Osteocyte (in vitro differentiated cells): ENCODE measurements at places on chromosomes 6 and 20. TPM values are rescaled to one million over a fixed set of nuclear protein-coding genes. Genes with fewer than 3 reads are reported as not detected.

DNA sequence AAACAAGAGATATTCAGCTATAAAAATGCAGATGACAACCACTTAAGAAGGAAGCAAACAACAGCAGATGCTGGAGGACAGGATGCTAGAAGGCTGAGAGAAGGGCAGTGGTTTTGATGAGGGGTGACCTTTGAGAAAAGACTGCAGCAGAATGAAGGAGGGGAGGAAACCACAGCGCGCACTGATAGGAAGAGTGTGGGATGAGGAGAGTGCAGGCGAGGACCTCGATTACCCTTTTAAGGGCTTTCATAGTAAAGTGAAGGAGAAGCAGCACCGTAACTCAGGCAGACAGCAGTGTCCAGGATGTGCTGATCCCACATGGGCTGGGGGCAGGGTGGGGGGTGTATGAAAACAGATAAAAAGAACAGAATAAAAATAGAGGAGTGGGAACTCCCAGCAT, 19.2 kb downstream of the ZBTB2 start:
- H3K27ac ChIP-seq = no peak overlapping the region
- no peaks in the 10 kb centered on the region for H3K27me3 ChIP-seq
- no peak overlapping the region for H3K4me3 ChIP-seq
- H3K4me1 ChIP-seq = peaks cover 44% of the 10 kb centered on the region
- peak; percentile 51 for DNase-seq

GRCh38 chr20:25246182-25246999, 1.5 kb upstream of the PYGB start:
- no peaks in the 10 kb centered on the region for H3K27me3 ChIP-seq
- peak overlapping the region; percentile 88 for H3K4me3 ChIP-seq
- peaks cover 14% of the 10 kb centered on the region for H3K36me3 ChIP-seq
- DNase-seq = no peak
- H3K27ac ChIP-seq = peak overlapping the region; percentile 91
- H3K4me1 ChIP-seq = peaks cover 56% of the 10 kb centered on the region

DNA sequence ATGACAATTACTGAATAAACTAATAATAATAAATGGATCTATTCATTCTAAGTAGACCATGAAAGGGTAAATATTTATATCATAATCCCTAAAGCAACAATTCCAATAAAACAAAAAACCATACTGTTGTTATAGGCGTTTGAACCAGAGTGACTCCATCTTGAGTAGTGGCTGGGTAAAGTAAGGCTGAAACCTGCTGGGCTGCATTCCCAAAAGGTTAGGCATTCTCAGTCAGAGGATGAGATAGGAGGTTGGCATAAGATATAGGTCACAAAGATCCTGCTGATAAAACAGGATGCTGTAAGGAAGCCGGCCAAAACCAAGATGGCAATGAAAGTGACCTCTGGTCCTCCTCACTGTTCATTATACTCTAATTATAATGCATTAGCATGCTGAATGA, 8.3 kb downstream of the OR2H1 start:
- H3K27me3 ChIP-seq = no peaks in the 10 kb centered on the region
- no peak overlapping the region for H3K4me3 ChIP-seq
- DNase-seq = no peak
- H3K27ac ChIP-seq = no peak overlapping the region

- H3K36me3 ChIP-seq = no peaks in the 10 kb centered on the region
- DNase-seq = no peak
- no peak overlapping the region for H3K4me3 ChIP-seq
These were observed 228.1 kb upstream of the CEP162 start for GRCh38 chr6:84455511-84456029.

- DNase-seq = no peak
- H3K4me3 ChIP-seq = no peak overlapping the region
- H3K36me3 ChIP-seq = no peaks in the 10 kb centered on the region
- peaks cover 4% of the 10 kb centered on the region for H3K27me3 ChIP-seq
These were observed 5.4 kb upstream of the HSF2 start for GRCh38 chr6:122394016-122394415.

DNA sequence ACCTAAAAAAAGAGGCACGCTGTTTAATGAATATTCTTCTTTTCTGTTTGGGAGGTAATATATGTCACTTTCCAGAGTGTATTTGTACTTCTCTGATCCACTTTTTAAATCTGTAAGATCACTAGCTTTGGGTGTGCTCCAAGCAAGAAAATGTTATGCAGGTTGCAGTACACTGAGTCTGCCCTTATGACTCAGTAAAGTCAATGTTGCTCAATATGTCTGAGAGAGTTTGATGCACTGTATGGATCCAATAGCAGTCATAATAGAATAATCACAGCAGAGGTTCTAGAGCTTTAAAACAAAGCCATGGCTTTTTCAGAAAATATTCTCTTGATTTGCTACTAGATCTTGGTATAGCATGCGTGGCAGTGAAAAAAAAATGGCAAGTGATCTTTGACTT, 525.3 kb upstream of the HTR1E start:
- no peak overlapping the region for H3K27ac ChIP-seq
- no peak overlapping the region for H3K4me3 ChIP-seq
- H3K27me3 ChIP-seq = no peaks in the 10 kb centered on the region

DNA sequence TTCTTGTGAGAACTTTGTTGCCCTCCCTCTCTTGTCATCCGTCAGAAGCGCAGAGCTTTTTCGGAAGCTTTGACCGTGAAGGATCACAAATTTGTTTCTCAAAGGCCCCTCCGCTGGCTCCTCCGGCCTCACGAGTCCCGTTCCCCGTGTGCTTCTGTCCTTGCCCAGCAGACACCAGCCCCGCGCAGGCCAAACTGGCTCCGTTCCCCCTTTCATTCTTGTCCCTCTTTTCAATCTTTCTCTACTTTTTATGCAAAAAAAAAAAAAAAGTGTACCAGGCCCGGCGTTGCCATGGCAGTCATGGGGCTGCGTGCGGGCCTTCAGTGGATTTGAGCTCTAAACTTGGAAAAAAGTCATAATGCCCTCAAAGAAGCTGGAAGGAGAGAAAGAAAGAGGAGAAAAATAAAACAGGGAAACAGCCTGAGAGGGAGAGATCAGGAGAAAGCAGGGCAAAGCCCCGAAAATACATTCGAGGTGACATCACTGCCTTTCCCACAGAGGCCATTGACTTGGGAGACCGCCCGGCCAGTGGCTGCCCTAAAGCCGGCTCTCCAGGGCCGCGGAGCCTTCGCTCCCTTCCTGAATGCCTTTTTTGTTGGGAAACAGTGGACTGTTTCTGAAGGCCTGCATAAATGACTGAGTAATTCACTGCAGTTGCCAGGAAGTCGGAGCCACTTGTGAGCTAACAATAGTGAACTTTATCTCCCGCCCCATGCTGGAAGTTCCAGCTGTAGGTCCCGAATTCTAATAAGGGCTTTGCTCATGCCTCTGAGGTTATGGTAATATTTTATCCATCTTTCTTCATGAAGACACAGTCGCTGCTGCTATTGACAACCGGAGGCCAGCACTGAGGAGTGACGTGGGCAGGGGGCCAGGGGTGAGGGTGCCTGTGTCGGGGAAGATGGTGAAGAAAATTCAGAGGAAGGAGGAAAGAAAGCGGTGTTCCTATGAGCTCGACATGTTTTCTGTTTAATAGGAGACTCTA, 670.9 kb downstream of the QKI start:
- H3K27ac ChIP-seq = peak overlapping the region; percentile 86
- peak overlapping the region; percentile 19 for H3K4me3 ChIP-seq
- H3K4me1 ChIP-seq = peaks cover 11% of the 10 kb centered on the region
- DNase-seq = no peak

Gene HRH3
- total RNA-seq = not detected in 2 replicates

DNA sequence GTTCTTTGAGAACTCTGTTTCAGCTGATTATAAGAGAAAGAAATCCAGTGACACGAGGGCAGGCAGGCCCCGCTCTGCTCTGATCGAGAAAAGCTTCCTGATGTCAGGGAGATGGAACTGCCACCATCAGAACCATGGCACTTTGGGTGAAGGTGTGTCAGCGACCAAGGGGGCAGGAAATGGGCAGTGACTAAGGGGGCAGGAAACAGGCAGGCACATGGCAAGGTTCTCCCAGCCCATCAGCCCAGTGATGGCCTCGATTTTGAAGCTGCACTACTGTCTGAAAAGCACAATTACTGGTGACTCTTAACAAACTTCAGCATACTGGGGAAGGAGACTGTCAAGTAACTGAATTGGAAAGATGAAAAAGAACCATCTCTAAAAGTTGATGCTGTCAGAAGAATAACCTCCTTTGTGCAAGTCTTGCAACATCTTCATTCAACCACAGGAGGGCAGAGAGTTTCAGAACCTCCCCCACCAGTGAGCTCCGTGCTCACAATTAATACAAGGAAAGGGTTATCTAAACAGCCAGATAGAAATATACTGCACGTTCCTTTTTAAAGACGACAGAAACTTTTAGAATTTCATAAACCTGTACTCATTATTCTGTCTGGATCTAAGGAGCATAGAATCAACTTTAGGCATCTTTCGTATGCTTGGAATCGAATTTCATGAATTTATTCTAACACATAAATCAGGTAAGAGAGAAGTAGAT, 39.1 kb downstream of the TMX4 start:
- DNase-seq = no peak
- H3K27ac ChIP-seq = no peak overlapping the region
- no peak overlapping the region for H3K4me3 ChIP-seq

GRCh38 chr20:59033616-59034165, 1.6 kb upstream of the ATP5F1E start:
- peaks cover 46% of the 10 kb centered on the region for H3K36me3 ChIP-seq
- peak overlapping the region; percentile 29 for H3K4me3 ChIP-seq
- no peak overlapping the region for H3K27ac ChIP-seq
- DNase-seq = no peak
